DMS153 (cell line): ENCODE measurements at places on chromosomes 1 and 21.

- DNase-seq = peak; percentile 94
These were observed at the start of gene CTTNBP2NL for GRCh38 chr1:112395821-112396652. Gene CTTNBP2NL, plus strand, starts transcription at chr1:112396214. Its CDS starts 19,952 bp downstream, at chr1:112416166.

DNA sequence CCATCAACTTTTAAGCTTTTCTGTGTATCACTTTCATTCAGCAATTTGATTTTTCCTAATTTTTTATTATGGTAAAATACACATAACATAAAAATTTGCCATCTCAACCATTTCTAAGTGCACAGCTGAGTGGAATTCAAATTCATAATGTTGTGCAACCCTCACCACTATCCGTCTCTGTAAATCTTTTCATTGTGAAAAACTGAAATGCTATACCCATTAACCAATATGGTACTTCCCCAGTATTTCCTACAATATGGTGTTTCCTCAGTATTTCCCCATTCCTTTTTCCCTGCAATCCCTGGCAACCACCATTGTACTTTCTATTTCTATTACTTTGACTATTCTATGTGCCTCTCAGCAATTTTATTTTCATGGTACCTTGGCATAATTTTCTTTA lies 6.8 kb downstream of the STPG1 start:
- no peak for DNase-seq

DNA sequence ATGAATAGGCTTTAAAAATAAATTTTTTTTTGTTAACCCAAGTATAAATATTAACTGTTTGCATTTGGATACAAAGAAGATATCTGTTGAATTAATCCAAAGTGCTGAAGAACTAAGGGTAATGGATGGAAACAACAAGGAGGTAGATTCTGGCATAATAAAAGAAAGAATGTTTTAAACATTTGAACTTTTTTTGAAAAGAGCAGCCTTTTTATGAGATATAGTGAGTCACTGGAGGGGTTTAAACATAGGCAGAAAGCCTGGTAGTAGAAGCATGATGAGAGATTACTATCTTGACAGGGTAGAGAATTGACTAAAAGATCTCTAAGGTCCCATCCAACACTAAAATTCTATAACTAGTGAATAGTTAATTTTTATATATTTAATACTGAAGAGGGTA lies 2.7 kb downstream of the MIER1 start:
- no peak for DNase-seq

GRCh38 chr1:62232871-62233278 lies 38.2 kb downstream of the L1TD1 start:
- DNase-seq = no peak

GRCh38 chr1:97007840-97008604 lies 286.4 kb downstream of the PTBP2 start:
- no peak for DNase-seq

GRCh38 chr1:171966426-171967220 lies 125.3 kb downstream of the DNM3 start:
- no peak for DNase-seq

GRCh38 chr1:107963601-107964335 lies 1.2 kb downstream of the VAV3 start:
- DNase-seq = no peak

GRCh38 chr1:193614817-193615216 lies 428.4 kb upstream of the B3GALT2 start:
- DNase-seq = peak; percentile 4

GRCh38 chr1:17976854-17977253 lies 130.7 kb upstream of the IGSF21 start:
- DNase-seq = no peak

GRCh38 chr1:39163469-39163868 lies 41.0 kb upstream of the MACF1 start:
- DNase-seq = no peak

- DNase-seq = no peak
These were observed 128.7 kb downstream of the ACTL8 start for GRCh38 chr1:17883662-17884395.

- no peak for DNase-seq
These were observed 19.6 kb downstream of the BACH1 start for GRCh38 chr21:29318354-29318753.

- DNase-seq = no peak
These were observed 33.8 kb downstream of the GIPC2 start for GRCh38 chr1:78079580-78079979.

DNA sequence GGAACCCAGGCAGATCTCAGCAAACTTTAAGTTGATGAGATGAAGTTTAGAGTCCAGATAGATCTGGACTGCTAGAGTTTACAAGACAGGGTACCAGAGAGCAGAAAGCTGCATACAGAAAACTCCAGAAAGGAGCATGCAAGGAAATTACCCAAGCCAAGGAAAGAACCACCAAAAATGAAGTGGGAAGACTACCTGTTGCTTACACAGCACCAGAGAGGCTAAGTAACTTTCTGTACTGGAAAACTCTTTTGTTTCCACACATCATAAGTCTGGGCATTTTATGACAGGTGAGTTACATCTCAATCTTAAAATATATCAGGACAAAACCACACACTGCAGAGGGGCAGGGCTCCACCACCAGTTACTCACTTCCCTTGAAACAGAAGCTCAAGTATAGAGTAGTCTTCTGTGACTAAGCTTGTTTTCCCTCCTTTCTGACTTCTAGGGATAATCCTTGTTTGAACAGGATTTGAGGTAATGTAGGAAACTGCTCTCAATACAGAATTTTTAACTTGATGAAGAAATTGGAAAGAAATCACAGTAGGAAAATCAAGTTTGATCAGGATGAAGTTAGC lies 17.4 kb upstream of the GJA9 start:
- DNase-seq = no peak

- no peak for DNase-seq
These were observed 1.4 kb upstream of the MDM4 start for GRCh38 chr1:204514828-204515227.

- DNase-seq = no peak
These were observed 401 bp downstream of the TP73 start for GRCh38 chr1:3652548-3653285.

DNA sequence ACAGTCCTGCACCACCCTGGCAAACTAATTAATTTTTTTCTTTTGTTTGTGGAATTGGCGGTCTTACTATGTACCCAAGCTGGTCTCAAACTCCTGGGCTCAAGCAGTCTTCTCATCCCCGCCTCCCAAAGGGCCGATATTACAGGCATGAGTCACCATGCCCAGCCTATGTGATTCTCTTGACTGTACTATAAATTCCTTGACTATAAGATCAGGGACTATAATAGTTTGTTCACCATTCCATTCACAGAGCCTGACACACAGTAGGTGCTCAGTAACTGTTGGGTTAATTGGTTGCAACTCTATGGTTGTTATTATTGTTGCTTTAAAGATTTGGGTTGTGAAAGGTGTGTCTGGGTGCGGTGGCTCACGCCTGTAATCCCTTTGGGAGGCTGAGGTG lies 17.2 kb downstream of the DAP3 start:
- DNase-seq = no peak

GRCh38 chr21:27062443-27062842 lies 95.6 kb upstream of the ADAMTS5 start:
- DNase-seq = no peak

- DNase-seq = no peak
These were observed 547.3 kb upstream of the BEND5 start for GRCh38 chr1:49323925-49324540.

DNA sequence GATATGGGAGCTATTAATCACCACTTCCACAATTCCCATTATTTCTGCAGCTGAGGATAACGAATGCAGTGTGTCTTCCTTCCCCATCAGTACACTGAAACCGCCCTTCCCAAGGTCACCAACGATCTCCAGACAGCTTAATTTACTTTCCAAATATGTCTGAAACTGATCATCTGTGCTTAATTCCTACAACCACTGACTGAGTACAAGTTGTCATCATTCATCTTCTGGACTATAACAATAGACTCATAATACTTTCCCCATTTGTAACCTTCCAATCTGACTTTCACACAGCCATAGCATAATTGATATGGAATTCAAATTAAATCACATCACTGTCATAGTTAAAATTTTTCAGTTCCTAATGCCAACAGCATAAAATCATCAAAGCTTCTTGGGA lies 17.4 kb downstream of the DNM3 start:
- DNase-seq = no peak

DNA sequence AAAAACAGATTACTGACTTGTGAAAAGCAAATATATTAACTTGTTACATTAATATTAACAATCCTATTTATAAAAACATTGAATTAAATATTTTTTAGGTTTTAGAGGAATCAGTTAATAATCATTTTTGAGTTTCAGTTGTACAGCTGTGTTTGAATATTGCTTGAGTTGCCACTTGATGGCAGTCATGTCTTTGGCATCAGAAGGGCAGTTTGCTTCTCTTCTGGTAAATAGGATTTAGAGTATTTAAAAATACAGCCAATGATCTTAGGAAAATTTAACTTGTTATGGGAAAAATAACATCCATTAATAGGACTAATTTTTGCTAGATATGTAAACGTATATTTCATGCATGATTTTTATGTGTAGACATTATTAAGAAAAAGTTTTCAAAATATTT lies 234.1 kb downstream of the NCAM2 start:
- no peak for DNase-seq

DNA sequence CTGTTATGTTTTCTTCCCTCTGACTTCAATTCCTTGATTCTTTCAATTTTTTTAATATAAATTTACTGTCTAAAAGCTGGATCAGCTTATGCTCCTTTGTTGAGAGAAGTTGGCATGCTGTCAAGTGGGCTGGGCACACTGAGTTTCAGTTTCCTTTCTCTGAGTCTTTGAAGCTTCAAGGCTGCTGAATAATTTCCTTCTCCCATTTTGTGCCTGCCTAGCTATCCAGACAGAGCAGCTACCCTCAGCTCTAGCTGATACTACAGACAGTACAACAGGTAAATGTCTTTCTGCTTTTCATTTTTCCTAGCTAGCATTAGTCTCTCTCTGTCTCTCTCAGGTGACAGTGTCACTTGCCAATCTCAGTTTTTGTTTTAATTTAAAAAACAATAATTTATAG lies at the start of gene IFI44:
Gene IFI44 (plus strand): TSS at position 204 of the 400 bp plus-strand sequence. CDS start 365 bp downstream, outside the sequence.
- no peak for DNase-seq

- DNase-seq = no peak
These were observed 62.3 kb downstream of the S1PR1 start for GRCh38 chr1:101299141-101299540.

- DNase-seq = no peak
These were observed 34.3 kb upstream of the CCDC27 start for GRCh38 chr1:3717715-3718601.
